Glutamatergic neuron (in vitro differentiated cells): ENCODE measurements at places on chromosomes 6 and 20.

DNA sequence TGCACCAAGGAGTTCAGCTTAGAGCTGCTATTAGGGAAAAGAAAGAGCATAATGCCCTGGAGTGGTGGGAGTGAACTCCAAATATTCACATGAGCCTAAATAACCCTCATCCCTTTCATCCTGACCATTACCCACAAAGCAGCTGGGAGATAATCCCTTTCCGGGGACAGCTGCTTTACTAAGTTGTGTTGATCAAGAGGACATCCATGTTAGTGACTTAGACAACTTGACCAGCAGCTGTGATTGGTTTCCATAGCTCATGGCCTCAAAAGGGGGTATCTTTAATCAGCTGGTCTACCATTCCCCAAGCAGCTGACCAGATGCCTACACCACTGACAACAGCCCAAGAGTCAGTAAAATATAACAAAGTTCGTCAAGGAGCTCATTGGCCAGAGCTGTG, 75.8 kb upstream of the LY86 start:
- H3K27me3 ChIP-seq: no peaks in the 10 kb centered on the region
- H3K27ac ChIP-seq: no peak overlapping the region
- no peak for DNase-seq
- H3K4me3 ChIP-seq: no peak overlapping the region
- no peaks in the 10 kb centered on the region for H3K36me3 ChIP-seq
- peaks cover 9% of the 10 kb centered on the region for H3K4me1 ChIP-seq

- H3K27ac ChIP-seq: no peak overlapping the region
- peaks cover 5% of the 10 kb centered on the region for H3K36me3 ChIP-seq
- H3K4me1 ChIP-seq: no peaks in the 10 kb centered on the region
- H3K4me3 ChIP-seq: no peak overlapping the region
Measured at GRCh38 chr6:136403110-136403980, 113.7 kb upstream of the BCLAF1 start.

- H3K4me1 ChIP-seq: peaks cover 15% of the 10 kb centered on the region
- H3K27ac ChIP-seq: no peak overlapping the region
- no peaks in the 10 kb centered on the region for H3K36me3 ChIP-seq
- no peak overlapping the region for H3K4me3 ChIP-seq
Measured at GRCh38 chr20:23117738-23118137, 31.6 kb upstream of the CD93 start.

GRCh38 chr6:32189069-32189741, 797 bp downstream of the PBX2 start:
- H3K27ac ChIP-seq: peak overlapping the region; percentile 94
- peaks cover 14% of the 10 kb centered on the region for H3K4me1 ChIP-seq
- no peaks in the 10 kb centered on the region for H3K36me3 ChIP-seq

DNA sequence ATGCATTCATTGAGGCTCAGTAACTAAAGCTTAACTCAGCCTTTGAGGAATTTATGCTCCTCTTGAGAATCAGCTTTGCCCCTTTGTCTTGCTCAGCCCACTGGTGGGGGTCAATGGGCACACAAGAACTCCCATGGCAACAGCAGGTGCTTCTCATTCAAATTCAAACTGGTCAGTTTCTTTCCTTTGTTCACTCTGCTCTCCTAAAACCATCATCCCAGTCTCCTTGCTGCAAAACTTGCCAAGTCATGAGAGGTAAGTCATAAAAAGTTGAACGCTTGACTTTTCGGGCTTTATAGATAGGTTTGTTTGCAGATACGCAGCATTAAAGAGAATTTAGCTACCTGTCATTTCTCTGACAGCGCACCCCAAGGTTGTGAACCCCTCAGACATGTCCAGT, 146.8 kb downstream of the TFAP2A start:
- H3K4me1 ChIP-seq: no peaks in the 10 kb centered on the region
- no peaks in the 10 kb centered on the region for H3K36me3 ChIP-seq
- no peak overlapping the region for H3K4me3 ChIP-seq
- H3K27me3 ChIP-seq: no peaks in the 10 kb centered on the region
- no peak overlapping the region for H3K27ac ChIP-seq

GRCh38 chr6:35213824-35214756, at the start of gene SCUBE3:
Gene SCUBE3, plus strand, starts transcription at chr6:35213956. Its CDS starts 463 bp downstream, at chr6:35214419.
- peaks cover 26% of the 10 kb centered on the region for H3K27me3 ChIP-seq
- H3K4me1 ChIP-seq: peaks cover 20% of the 10 kb centered on the region
- peak within 1 kb of the TSS; percentile 90 for H3K4me3 ChIP-seq

- H3K27ac ChIP-seq: no peak overlapping the region
- no peak for DNase-seq
- H3K4me1 ChIP-seq: peaks cover 8% of the 10 kb centered on the region
- H3K4me3 ChIP-seq: no peak overlapping the region
Measured at GRCh38 chr6:157517601-157518359, 136.8 kb downstream of the ZDHHC14 start.

- no peaks in the 10 kb centered on the region for H3K27me3 ChIP-seq
- no peak overlapping the region for H3K27ac ChIP-seq
- peaks cover 9% of the 10 kb centered on the region for H3K4me1 ChIP-seq
- no peak overlapping the region for H3K4me3 ChIP-seq
Measured at GRCh38 chr6:90274451-90275030, 22.1 kb downstream of the BACH2 start.

GRCh38 chr6:134340179-134340975, 22.5 kb upstream of the SGK1 start:
- H3K27ac ChIP-seq: no peak overlapping the region
- H3K36me3 ChIP-seq: no peaks in the 10 kb centered on the region
- H3K4me3 ChIP-seq: no peak overlapping the region
- DNase-seq: no peak

- H3K4me3 ChIP-seq: no peak overlapping the region
- peaks cover 2% of the 10 kb centered on the region for H3K4me1 ChIP-seq
- no peak overlapping the region for H3K27ac ChIP-seq
Measured at GRCh38 chr6:40809627-40810026, 222.5 kb upstream of the LRFN2 start.

GRCh38 chr6:109052018-109052651, 42.5 kb downstream of the SESN1 start:
- H3K27ac ChIP-seq: no peak overlapping the region
- no peak for DNase-seq
- H3K27me3 ChIP-seq: peaks cover 5% of the 10 kb centered on the region

- peaks cover 8% of the 10 kb centered on the region for H3K36me3 ChIP-seq
- H3K4me3 ChIP-seq: peak overlapping the region; percentile 8
- peaks cover 6% of the 10 kb centered on the region for H3K4me1 ChIP-seq
- H3K27ac ChIP-seq: no peak overlapping the region
- no peak for DNase-seq
Measured at GRCh38 chr6:30735668-30736314, 6.7 kb downstream of the FLOT1 start.

GRCh38 chr6:15266423-15266996, 20.6 kb downstream of the JARID2 start:
- peak overlapping the region; percentile 79 for H3K27ac ChIP-seq
- H3K4me3 ChIP-seq: peak overlapping the region; percentile 68
- peaks cover 62% of the 10 kb centered on the region for H3K4me1 ChIP-seq
- peak; percentile 51 for DNase-seq
- H3K27me3 ChIP-seq: peaks cover 4% of the 10 kb centered on the region

DNA sequence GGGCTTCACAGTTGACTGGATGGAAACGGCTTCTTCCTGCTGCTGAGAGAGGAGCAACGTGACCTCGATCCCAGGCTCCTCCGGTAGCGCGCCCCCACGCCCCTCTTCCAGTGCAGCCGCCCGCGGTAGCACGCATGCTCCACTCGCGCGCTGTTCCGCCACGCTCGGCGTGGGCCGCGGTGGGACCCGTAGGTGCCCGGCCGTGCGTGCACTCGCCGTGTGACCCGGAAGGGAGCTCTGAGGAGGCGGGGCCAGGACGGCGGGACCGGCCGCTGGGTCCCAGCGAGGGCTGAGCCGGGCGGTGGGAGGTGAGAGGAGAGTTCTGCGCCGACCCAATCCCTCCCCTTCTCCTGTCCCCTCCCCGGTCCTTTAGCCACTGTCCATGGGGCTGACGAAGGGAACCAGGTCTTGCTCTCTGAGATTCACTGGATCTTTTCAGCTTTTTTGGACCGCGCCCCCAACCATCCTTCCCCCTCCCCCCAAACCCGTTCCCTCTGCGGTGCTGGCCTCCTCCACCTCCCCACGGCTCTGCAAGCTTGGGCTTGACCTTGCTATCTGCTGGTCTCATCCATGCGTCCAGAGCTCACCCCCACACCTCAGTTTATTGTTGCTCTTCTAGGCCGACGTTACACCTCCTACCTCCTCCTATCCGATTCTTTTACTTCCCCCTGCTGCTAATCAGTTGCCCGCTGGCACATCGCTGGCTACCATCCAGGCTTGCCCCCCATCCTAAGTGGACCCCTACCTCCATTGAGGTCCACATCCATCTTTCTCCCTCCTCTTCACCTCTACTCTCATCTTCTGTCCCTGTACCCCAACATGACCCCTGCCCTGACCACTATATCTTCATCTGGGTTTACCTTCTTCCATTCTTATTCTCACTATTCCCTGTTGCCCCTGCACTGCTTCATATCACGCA, at the start of gene CUL9:
TSS of gene CUL9 (plus strand) at position 255 of the 919 bp plus-strand sequence. CDS start 2,115 bp downstream, outside the sequence.
- H3K27ac ChIP-seq: peak within 1 kb of the TSS; percentile 71
- peaks cover 11% of the 10 kb centered on the region for H3K36me3 ChIP-seq
- H3K4me3 ChIP-seq: peak within 1 kb of the TSS; percentile 96
- peak; percentile 77 for DNase-seq

- H3K27me3 ChIP-seq: no peaks in the 10 kb centered on the region
- no peak for DNase-seq
- H3K4me3 ChIP-seq: no peak overlapping the region
- H3K27ac ChIP-seq: no peak overlapping the region
- peaks cover 2% of the 10 kb centered on the region for H3K4me1 ChIP-seq
Measured at GRCh38 chr6:154515826-154516225, 5.3 kb upstream of the CNKSR3 start.

- no peak for DNase-seq
- no peak overlapping the region for H3K27ac ChIP-seq
- H3K27me3 ChIP-seq: peaks cover 2% of the 10 kb centered on the region
- H3K4me1 ChIP-seq: peaks cover 23% of the 10 kb centered on the region
- no peaks in the 10 kb centered on the region for H3K36me3 ChIP-seq
Measured at GRCh38 chr6:21773576-21773968, 180.0 kb downstream of the SOX4 start.

- no peak for DNase-seq
- no peak overlapping the region for H3K4me3 ChIP-seq
- peaks cover 8% of the 10 kb centered on the region for H3K4me1 ChIP-seq
Measured at GRCh38 chr20:10297684-10298240, 79.1 kb downstream of the SNAP25 start.

GRCh38 chr20:13613917-13614316, 24.8 kb downstream of the TASP1 start:
- peaks cover 30% of the 10 kb centered on the region for H3K4me1 ChIP-seq
- H3K27ac ChIP-seq: no peak overlapping the region
- DNase-seq: no peak
- no peak overlapping the region for H3K4me3 ChIP-seq

DNA sequence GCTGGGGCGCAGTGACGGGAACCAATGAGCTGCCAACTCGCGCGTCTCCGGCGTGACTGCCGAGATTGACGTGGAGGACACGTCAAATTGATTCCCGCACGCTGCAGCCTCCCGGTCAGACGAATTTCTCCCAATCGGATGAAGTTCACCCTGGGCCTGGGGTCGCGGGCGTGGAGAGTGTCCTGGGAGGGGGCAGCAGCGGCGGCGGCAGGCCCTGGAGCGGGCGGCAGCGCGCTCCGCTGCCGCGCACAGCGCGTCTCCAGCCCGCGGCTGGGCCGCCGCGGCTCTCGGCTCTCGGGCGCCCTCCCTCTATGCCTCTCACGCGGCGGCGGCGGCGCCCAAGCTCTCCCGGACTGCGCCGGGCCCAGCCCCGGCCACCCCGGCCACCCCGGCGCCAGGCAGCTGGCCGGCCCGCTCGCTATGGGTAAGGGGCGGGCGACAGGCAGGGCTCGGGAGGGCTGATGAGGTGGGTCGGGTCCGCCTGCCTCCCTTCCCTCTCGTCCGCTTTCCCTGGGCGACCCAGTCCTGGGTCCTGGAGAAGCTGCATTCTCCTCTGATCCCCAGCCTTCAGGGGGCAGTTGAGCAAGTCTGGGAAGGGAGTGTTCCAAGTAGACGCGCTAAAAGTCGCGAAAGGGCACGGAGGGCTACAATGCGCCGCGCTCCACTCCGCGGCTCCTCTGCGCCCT, at the start of gene PAX1:
TSS of gene PAX1 (plus strand) at position 90 of the 686 bp plus-strand sequence. CDS start at position 139, 49 bp downstream.
- H3K36me3 ChIP-seq: no peaks in the 10 kb centered on the region
- DNase-seq: peak; percentile 71
- no peak within 1 kb of the TSS for H3K27ac ChIP-seq
- peak within 1 kb of the TSS; percentile 73 for H3K4me3 ChIP-seq
- peaks cover 3% of the 10 kb centered on the region for H3K4me1 ChIP-seq

GRCh38 chr20:37822141-37822601, 80.8 kb upstream of the VSTM2L start:
- H3K4me3 ChIP-seq: no peak overlapping the region
- no peaks in the 10 kb centered on the region for H3K27me3 ChIP-seq
- no peak overlapping the region for H3K27ac ChIP-seq

DNA sequence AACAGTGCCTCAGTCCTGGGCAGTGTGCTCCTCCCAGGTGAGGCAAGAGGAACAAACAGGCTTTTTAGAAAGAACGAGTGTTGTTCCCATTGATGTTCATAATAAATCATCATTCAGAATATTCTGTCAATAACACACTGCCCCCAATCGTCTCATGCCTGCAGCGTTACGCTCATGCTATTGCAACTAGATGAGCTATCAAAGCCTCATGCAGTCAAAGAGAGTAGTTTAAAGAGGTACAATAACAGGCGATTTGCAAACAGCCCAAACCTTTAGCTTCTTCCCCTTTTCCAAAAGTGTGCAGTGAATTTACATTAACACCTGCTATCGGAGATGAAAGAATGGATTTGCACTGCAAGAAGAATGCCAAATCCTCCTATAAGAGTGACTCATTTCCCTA, 1164.7 kb upstream of the MAP3K7 start:
- no peak for DNase-seq
- no peaks in the 10 kb centered on the region for H3K36me3 ChIP-seq
- no peaks in the 10 kb centered on the region for H3K4me1 ChIP-seq
- no peak overlapping the region for H3K4me3 ChIP-seq
- no peak overlapping the region for H3K27ac ChIP-seq

DNA sequence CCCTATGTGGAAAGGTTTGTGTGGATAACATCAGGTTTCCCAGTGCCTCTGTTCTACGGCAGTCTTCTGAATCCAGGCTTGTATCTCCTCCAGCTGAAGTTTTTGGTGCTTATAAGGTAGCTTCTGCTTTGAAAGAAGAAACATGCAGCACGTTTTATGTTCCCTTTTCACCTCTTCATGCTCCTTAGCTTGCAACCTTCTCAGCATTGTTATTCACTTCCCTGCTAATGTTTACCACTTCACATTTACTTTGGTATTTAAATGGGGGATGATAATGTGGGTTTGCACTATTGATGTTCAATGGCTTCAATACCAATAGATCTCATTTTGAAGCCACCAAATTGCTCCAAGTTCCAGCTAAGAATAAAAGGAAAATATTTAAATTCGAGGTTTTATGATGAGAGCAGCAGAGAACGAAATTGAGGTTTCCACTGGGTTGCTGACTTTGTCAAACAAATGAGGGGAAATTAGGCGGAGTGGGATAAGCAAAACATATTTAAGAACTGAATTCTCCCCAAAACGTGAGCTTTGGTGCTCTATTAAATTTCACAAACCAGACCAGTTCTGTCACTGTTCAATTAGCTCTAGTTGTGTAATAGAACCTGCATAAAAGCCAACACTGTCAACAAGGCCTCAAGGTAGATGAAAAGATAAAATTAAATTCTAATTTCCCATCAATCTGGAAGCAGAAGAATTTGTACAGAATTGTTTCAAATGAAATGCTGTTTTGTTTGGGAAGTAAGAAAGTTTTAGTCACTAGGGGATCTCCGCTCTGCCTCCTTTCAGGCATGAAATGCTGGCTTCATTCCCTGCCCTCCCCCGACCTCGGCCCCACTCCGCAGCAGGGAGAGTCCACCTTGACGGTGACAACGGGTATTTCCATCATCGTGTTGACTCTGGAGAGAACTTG, 1.4 kb downstream of the IL22RA2 start:
- H3K27me3 ChIP-seq: peaks cover 2% of the 10 kb centered on the region
- DNase-seq: no peak
- H3K36me3 ChIP-seq: peaks cover 5% of the 10 kb centered on the region
- H3K4me1 ChIP-seq: no peaks in the 10 kb centered on the region
- no peak overlapping the region for H3K4me3 ChIP-seq
